ENCODE measurements at places on chromosomes 5 and 9.
A peak's percentile ranks its signal among the peaks of the same experiment; 100 is the strongest.

DNA sequence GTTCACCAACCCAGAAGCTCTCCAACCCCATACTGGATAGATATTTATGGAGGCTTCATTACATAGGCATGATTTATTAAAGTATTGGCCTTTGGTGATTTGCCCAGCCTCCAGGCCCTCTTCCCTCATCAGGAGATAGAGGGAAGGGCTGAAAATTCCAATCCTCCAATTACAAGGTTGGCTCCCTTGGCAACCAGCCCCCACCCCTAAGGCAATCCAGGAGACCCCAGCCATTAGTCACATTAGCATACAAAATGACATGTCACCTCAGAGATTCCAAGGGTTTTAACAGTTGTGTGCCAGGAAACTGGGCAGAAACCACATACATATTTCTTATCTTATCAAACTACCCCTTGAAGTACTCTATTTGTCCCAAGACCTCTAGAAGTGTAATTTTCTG lies 210.0 kb downstream of the HINT1 start:
- DNase-seq = no peak

- no peak for DNase-seq
These were observed 195.7 kb downstream of the ZNF608 start for GRCh38 chr5:124550731-124551130.

GRCh38 chr9:137273095-137273490 lies 4.4 kb upstream of the TOR4A start:
- DNase-seq = no peak

GRCh38 chr9:33728613-33729012 lies 66.7 kb upstream of the PRSS3 start:
- no peak for DNase-seq

DNA sequence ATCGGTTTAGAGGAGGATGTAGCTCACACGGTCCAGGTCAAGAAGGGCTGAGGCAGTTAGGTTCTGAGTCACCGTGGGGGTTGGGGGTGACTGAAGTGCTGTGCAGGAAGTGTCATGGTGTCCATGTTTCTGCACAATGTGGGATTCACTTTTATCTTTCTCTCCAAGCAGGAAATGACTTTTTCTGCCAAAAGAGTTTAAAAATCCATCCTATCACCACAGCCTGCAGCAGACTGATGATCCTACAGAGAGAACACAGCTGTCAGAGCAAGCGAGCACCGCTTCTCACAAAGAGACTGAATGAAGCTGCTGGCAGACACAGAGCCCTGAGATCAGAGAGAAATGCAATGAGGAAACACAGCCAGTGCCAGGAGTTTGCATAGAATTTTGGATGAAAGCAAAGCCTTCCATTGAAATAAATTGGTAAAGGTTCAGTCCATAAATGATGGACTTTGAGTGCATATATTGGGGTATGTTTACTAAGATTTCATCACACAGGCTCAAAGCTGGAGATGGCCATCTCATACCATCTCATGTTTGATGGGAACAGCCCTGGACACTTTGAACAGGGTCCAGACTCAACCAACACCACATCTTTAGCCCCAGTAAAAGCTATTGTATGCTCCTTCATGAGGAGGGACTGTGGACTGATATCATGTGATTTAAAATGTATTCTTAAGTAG lies 213.9 kb upstream of the FBXL7 start:
- no peak for DNase-seq

DNA sequence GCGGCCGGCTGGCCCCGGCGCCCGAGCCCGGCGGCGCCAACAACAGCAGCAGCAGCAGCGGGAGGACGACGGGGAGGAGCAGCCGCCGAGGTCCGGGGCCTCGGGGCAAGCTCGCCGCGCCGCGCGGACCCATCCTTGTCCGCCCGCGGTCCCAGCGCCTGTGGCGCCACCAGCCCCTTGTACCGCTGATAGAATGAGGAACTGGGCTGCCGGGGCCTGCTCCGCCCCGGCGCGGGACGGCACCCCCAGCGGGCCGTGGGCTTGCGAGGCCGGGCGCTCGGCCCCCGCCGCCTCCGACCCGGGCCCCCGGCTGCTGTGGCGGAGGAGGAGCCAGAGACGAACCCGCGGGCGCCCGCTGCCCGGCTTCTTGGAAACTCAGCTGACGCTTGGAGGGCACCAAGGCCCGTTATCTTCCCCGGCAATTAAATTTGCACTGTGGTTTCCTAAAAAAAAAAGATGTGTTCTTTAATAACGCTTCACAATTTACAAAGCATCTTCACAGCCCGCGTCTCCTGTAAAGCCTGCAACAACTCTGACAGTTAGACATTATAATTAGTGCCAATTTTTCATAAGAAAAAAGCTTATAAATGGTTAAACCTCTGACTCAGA lies at the start of gene ARSB:
Gene ARSB (minus strand): TSS at position 195 of the 609 bp plus-strand sequence. CDS start 62 bp downstream, at position 133.
- peak; percentile 69 for DNase-seq

- DNase-seq = no peak
These were observed 20.3 kb upstream of the TERT start for GRCh38 chr5:1315018-1315708.

DNA sequence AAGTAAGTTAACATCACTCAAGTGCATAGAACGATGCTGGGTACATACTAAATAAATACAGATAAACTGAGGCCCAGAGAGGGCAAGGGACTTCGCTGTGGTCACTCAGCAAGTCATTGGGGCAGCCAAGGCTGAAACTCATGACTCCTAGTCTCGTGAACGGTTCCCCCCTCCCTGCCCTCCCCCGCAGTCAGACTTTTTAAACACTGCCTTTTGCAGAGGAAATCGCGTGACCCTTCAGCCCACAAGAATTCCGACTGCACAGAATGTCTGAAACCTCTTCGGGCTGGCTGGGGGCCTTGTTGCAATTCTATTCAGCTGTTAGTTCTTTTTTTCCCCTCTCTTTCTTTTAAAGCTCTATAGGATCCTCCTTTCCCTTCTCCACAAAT lies 28.1 kb downstream of the NEK6 start:
- peak; percentile 98 for DNase-seq

- peak; percentile 64 for DNase-seq
These were observed 27.4 kb downstream of the LNPEP start for GRCh38 chr5:96963267-96963666.

- DNase-seq = peak; percentile 25
These were observed 87.6 kb downstream of the PIK3R1 start for GRCh38 chr5:68303038-68303738.

DNA sequence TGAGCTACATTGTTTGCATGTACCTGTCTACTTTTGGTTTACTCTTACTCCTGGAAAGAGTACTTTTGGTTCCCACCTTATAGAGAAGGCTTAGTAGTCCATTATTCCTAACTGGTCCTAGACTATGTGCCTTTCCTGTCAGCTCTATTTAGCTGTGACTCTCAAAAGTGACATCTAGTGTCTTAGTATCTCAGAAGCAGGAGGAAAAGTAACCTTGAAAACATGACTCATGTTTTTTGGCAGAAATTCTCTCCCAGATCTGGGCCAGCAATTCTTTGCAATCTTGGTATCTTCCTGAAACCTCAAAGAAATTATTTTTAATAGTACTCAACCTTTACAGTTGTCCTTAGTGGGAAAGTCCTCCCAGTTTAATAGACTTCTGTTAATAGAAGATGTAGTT lies 691.7 kb upstream of the SEMA6A start:
- no peak for DNase-seq

DNA sequence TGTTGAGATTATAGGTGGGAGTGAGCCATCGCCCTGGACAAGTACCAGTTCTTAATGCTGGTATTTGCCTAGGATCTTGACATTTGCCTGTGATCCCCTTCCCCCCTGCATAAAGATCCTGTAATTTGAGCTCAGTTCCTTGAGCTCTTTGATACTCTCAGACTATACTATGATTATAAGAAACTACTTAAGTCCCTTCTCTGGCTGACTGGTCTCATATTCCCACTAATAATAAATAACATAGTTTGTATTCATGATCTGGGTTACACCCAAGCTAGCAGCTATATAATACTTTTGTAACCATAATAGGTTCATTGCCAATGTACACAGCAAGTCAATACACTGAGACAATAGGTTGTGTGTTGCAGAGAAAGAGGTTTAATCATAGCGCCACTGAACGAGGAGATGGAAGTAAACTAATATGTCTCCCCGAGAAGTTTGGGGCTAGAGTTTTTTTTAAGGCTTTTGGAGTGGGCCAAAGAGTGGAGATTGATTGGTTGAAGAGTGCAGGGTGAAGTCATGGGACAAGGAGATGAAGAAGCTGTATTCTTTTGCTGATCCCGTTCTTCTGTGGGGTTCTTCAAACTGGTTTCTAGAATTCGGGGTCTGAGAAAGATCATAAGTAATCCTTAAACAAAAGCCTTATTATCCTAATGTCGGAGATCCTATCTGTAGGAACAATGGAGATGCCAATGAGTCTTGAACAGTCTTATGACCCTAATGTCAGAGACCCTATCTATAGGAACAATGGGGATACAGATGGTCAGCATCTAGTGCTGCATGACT lies 20.7 kb upstream of the SHOC1 start:
- DNase-seq = no peak

Measured in cardiac muscle cell (in vitro differentiated cells and primary cell).